ENCODE measurements at places on chromosomes 2 and 18. TPM values are rescaled to one million over a fixed set of nuclear protein-coding genes. Genes with fewer than 3 reads are reported as not detected.

The ADGRF3 gene
- total RNA-seq, result not detected

The WDPCP gene
- 2.7 TPM for total RNA-seq

The ARHGAP25 gene
- total RNA-seq, result 4.1 TPM

The NEU4 gene
- 0.41 TPM for total RNA-seq

The BBS5 gene
- total RNA-seq, result 1.3 TPM

The QPCT gene
- total RNA-seq, result 1.1 TPM

The TBR1 gene
- total RNA-seq, result 0.37 TPM

The CCDC93 gene
- total RNA-seq, result 13.6 TPM

The CDH7 gene
- total RNA-seq, result 0.17 TPM

The ZNF638 gene
- total RNA-seq, result 134 TPM

- no peak for DNase-seq
Observed at GRCh38 chr18:58055890-58056558, 12.0 kb downstream of the NEDD4L start.

DNA sequence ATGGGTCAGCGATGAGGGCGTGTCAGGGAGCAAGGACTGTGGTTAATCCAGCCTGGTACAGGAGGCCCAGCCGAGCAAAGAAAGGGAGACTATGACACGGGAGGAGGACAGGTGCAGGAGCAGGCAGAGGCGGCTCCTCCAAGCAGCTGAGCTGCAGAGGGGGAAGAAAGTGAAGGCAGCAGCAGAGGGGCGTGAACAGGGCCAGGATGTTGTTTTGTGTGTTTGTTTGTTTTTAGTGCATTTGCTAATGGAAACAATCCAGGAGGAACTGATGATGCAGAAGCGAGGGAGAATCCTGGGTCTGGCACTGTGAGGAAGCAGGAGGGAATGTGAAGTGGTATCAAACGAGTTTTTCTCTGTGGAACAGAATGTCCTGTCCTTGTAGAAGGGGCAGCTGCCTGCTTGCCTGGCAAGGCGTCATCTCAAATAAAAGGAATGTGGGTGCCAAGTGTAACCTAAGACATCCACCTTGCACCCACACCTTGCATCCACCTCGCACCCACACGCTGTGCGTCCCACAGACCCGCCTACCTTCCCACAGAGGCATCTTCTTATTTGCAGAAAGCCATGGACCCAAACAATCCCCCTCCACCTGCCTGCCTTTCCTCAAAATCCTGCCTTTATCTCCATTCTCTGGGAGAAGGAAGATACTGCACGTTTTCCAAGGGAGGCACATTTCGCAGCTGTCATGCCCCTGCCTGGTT lies 134.8 kb downstream of the SH3BP4 start:
- DNase-seq, result no peak

DNA sequence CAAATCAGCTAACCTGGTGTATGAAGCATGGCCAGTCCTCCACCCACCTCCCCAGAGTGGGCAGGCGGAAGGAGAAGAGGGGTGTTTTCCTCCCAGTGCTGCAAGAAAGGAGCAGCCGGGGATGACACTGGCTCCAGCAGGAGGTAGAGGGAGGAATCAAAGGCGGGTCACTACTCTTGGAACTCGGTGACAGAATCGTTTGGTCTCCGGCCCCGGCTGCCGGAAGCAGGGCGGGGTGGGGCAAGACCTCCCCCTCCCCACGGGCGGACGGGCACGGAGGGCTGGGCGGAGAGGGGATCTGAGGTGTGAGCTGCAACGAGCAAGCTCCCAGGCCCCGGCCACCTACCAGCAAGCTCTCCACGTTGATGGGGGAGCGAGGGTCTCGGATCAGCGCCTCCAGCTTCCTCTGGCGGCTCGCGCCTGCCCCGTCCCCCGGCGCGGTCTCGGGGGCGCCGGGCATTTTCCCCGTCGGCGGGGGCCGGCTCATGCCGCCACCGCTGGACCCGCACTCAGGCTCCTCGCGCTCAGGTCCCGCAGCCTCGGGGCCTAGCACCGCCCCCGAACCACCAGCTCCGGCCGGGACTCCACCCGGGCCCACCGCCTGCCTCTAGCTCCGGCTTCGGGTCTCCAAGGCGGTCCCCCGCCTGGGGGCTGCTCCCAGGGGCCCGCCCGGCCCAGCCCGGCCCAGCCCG lies 640 bp downstream of the ROCK2 start:
- peak; percentile 71 for DNase-seq

- peak; percentile 36 for DNase-seq
Observed at GRCh38 chr2:95347681-95348608, 50.8 kb downstream of the KCNIP3 start.

- no peak for DNase-seq
Observed at GRCh38 chr2:190079160-190079559, 16.6 kb upstream of the MSTN start.

DNA sequence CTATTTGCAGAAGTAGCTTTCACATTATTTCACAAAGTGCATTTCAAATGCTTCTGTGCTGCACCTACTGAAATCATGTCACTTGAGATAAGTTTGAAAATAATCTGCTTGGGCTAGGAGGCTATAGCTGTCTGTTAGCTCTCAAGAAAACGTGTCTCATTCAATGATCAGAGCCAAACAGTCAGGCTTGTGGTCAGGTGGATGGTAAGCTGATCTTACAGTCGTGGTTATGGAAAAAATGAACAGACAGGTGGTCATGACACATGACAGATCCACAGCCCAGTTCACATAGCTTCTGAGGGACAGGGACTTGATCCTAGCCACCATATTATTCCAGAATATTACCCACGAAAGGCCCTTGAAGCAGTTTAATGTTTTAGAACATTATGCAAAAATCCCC lies 26.5 kb upstream of the RFX8 start:
- no peak for DNase-seq

DNA sequence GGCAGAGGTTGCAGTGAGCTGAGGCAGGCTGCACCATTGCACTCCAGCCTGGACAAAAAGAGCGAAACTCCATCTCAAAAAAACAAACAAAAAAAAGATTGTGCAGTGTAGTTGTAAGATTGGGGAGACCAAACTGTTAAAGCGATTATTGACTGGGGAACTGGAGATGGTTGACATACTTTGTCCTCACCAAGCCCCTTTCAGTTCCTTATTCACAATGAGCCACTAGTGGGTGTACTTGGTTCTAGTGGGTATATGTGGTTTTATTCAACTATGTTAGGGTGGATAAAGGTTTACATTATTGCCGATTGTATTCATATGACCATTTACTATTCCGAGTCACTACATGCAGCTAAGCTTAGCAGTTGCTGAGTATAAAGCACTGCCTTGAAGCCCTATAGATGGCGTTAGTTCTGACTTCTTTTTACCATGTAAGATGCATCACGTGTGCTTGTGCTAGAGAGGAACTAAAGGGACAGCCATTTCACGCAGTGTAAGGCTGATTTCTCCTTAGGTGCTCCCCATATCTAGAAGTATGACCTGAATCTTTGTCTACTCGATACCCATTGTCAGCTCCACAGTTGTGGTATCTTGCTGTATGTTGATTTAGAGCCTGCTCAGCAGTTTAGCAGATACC lies 12.1 kb downstream of the EIF4E2 start:
- DNase-seq, result no peak

GRCh38 chr2:220512419-220512818 lies 885.0 kb downstream of the SLC4A3 start:
- no peak for DNase-seq

GRCh38 chr2:126655051-126655450 lies 907 bp upstream of the GYPC start:
- no peak for DNase-seq

DNA sequence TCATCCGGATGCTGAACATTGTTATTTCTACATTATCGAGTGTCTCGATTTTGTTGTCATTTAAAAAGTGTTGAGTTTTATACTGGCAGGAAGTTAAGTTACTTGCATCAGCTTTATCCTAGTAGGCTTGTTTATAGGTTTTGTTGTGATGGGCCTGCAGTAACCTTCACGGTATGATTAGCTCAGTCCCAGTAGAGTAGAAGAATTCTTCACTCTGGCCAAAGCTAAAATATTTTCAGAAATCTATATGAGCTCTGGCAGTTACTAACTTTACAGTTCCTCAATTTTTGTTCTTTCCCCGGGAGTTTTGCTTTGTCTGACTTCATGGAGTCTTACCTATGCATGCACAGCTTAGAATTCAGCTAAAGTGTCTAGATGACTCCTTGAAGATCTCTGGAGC lies 294.9 kb downstream of the NAPG start:
- DNase-seq, result no peak

DNA sequence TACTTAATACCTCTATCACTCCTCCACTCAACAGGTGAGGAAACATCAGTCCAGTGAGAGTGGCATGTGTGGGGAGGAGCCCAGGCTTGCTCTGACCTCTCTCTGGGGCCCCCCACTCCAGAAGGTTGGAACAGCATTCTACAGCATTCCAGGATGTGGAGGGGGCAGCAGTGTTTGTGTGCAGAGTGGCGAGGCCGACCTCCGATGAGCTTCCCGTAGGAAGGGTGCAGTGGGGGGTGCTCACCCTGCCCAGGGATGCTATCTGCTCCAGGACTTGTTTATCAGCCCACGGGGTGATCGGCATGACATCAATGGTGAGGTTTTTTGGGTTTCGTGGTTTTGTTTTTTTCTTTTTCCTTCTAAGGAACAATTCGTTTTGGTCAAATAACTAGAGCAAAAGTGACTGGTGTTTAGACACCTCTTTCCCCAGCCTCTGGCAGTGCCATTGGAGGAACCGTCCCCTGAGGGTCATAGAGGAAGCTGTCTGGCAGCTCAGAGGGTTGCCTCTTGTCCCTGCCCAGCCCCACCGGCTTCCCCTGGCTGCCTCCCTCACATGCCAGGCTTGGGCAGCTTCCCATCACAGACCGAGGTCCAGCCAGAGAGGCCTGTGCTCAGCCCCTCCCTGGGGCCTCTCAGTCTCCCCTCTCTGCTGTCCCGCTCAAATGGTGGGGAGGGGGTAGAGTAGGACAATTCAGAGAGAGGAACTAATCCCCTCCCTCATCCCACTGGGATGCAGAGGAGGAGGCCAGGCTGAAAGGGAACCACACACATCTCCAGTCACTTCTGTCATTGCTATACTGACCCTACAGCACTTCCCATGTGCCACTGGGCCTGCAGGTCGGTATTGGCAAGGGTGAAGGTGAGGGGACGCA lies 96.5 kb downstream of the ZFP36L2 start:
- peak; percentile 51 for DNase-seq

DNA sequence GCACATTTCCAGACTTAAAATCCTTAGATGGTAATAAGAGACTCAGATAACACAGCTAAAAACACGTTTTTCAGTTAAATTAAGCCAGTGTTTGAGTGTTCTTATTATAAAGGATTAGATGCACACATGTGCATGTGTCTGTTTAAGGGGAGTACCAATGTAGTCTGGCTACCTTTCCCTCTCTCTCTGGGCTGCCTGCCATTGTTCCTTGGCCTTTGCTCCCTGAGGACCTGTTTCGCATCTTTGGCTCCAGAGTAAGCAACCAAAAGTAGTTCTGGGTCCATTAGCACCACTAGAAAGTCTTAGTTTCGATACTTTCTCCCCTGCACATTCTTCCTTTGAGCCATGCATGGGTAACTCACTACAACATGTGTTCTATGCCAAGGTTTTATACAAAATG lies 228.3 kb downstream of the TPGS2 start:
- DNase-seq, result no peak

DNA sequence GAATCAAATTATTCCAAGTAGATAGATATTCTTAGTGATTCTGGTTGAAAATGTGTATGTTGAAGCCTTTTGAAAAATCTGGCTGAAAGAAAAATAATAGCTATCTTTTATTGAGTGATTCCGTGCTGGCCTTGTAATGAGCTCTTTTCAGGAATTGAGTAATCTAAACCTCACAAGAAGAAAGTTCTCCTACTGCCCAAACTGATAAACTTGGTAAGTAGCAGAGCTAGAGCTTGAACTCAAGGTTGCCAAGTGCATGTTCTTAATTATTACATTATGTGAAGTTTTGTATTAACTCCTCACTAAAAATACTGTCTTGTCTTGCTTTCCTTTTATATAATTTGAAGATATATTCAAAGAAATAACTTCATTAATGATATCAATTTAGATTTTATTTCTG lies 1.6 kb upstream of the PPP1R1C start:
- DNase-seq, result no peak

DNA sequence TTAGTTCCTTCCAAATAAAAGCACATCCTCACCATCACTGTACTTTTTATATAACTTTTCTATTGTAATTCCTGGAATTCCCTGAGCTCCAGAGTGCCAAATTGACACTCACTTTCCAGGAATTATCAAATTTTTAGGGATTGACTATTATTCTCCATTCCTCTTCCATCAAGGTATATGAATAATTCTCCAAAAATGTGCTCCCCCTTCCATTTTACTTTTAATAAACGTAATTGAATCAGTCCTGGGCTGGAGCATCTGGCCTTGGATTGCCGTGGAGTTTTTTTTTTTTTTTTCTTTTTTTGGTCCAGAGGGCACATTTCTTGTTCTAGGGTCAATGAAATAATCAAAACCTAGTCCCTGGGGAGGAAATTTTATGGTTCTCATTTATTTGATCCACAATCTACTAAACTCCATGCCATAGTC lies 304.3 kb downstream of the CDCA7 start:
- no peak for DNase-seq

GRCh38 chr18:12745095-12745795 lies 42.4 kb downstream of the PSMG2 start:
- DNase-seq, result no peak

DNA sequence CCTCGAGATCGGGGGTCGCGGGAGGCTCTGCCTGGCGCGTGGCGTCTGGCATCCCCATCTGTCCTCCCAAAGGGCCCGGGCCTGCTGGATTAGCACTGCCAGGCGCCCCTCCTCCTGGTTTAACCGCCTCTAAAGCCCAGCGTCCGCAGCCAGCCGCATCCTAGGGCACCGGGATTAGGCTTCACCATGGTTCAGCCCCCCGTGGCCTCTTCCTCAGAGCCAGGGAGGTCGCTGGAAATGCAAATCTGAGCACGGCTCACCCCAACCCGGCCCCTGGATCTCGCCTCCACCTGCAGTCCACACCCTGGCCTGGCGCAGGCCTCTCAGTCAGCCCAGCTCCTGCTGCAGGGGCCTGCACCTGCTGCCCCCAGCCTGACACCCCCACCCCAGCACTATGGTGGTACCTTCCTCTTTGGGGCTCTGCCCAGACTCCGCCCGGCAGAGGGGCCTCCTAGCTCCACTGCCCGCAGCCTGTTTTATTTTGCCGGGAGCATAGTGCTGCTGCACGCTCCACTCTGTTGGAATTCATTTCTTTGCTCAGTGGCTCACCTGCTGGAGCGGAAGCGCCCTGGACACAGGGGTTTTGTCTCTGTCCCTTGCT lies 13.2 kb downstream of the PRELID3A start:
- peak; percentile 92 for DNase-seq

GRCh38 chr2:149090706-149091105 lies 52.2 kb downstream of the LYPD6B start:
- DNase-seq, result no peak

DNA sequence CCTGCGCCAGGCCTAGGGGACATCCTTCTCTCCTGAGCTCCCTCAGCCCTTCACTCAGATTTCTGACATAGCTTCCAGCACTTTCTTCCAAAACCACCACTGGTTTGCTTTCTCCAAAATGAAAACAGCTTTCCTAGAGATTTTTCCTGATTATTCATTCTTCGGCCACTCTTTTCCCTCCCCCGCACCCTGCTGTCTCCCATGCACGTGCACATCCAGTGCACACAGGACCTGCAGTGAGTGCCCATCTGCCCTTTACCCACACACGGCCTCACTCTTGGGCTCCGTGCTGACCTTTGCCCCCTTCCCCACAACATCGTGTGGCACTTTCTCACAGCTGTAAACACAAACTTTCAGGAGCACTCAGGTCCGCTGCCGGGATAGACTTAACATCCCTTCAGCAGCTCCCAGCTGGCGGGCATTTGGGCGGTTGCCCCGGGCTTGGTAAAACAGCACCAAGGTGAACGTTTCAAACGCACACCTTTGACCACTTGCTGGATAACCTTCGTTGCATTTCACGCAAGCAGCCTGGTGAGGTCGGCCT lies 25.8 kb downstream of the KIF1A start:
- no peak for DNase-seq

Measured in H7 (cell line).